Nucleus accumbens (tissue), 56 donors: ENCODE measurements at places on chromosomes 6 and 20.
A peak's percentile ranks its signal among the peaks of the same experiment; 100 is the strongest.

DNA sequence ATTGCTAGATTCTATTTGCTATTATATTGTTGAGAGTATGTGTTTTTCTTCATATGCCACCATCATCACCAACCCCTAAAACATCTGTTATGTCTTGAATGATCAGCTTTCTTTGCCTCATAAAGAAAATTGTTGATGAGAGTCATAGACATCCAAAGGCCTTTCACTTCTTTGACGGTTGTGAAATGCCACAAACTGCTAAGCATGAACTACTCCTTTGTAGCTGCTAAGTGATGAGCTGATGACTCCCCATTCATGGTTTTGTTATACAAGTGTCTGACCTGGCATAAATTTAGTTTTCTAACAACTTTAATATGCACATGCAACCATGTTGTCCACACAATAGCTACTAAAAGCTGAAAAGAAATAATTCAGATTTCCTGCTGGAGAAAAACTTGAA is 684 bp upstream of the MED23 start:
- DNase-seq, result no peak

GRCh38 chr6:3227363-3228045 is at the start of gene TUBB2B:
Gene TUBB2B (minus strand): TSS chr6:3227653. CDS start chr6:3227543, 110 bp downstream.
- peak; percentile 58 for DNase-seq

GRCh38 chr6:37432590-37432915 is 468 bp upstream of the CMTR1 start:
- DNase-seq, result no peak

DNA sequence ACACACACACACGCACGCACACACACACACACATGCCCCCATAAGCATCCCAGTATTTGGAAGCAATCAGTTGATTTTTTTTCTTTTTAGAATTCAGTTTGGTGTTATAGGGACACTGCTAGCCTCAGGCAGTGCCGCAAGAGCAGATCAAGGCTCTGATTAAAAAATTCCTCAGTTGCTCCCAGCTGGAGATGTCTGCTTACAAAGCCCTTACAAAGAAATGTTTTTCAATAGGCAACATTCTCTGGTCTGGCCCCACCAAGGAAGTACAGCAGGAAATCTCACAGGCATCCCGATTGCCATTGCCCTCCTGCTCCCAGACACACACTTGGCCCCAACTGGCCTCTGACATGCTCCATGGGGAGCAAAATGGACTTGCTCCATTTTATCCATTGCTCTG is 22.9 kb upstream of the CD83 start:
- no peak for DNase-seq

DNA sequence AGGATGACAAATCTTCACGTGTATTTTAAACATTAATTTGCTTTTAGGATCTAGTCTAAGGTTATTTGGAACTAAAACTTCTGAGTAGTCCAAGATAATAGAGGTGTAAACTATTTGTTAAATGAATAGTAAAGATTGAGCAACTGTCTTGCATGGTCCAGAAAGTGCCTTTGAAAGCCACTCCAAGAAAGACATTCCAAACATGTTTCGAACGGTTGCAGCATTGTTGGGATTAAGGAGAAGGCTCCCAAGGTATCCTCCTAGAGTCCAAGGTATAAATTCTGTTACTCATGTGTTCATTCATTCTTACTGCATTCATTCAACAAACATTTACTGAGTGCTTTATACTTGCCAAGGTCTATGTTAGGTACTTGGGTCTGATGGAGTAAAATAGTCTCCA is 28.8 kb upstream of the MYLK2 start:
- DNase-seq, result no peak

- no peak for DNase-seq
Measured at GRCh38 chr6:118469468-118469867, 78.6 kb upstream of the PLN start.

GRCh38 chr6:43990275-43990626 is 137.0 kb downstream of the MRPL14 start:
- no peak for DNase-seq

DNA sequence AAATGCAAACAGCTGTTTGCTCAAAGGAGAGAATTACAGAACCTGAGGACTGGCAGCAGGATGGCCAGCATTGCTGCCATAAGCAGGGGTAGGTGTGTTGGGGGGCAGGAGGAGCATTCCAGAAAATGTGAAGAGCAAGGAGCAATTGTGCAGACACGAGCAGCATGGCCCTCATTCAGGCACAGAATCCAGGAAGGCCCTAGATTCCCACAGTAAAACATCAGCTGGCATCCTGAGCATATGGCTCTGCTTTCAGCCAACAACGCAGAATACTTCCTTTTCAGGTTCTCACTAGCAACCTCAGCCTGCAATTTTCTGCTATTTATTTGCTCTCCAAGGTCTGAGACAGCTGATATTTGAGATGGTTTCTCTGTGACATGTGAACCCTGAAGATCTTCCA is 243.4 kb upstream of the POU3F2 start:
- DNase-seq, result no peak

- DNase-seq, result no peak
Measured at GRCh38 chr6:3910106-3910663, 61.0 kb downstream of the FAM50B start.

DNA sequence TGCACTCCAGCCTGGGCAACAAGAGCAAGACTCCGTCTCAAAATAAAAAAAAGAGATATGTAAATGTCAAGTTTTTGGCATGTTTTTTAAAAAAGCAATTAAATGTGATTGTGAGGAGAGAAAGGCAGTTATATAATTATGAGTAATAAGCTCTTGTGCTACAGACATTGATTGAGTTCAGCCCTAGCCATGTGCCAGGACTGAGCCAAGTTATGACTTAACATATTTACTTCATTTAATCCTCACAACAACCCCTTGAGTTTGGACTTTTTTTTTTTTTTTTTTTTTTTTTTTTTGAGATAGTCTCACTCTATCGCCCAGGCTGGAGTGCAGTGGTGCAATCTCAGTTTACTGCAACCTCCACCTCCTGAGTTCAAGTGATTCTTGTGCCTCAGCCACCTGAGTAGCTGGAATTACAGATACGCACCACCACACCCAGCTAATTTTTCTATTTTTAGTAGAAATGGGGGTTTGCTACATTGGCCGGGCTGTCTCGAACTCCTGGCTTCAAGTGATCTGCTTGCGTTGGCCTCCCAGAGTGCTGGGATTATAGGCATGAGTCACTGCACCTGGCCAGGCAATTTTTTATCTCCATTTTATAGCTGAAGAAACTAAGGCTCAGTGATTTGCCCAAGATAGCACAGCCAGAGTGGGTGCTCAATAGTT is 15.0 kb upstream of the CSE1L start:
- no peak for DNase-seq

DNA sequence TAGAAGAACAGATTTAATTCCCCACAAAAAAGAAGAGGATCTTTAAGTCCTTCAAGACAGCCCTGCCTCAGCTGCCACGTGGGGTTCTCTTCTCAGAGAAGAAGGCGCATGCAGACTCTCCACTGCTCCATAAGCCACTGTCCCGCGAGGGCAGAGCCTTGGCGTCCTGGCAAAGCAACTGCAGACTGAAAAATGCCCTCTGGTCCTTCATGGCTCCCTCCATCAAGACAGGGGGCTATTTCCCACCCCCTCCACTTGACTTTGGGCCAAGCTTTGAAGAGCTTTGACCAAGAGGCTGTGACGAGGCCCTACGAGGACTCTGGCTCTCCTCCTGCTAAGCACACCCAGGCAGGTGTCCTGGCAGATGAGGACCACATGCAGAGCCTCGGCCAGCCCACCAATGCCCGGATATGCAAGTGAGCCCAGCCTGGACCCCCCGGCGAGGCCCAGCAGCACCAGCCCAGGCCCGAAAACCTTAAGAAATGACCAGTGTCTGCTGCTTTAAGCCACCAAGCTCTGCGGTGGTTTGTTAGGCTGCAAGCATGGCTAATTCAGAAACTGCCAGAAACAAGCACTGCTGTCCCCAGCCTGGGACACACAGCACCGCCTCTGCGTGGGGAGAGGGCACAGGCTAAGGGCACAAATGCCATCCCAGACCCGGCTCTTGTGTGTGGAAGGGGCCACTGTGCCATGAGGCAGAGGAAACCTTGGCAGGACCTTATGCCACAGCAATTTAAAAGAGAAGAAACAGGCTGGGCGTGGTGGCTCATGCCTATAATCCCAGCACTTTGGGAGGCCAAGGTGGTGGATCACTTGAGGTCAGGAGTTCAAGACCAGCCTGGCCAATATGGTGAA is 16.1 kb downstream of the GMEB2 start:
- no peak for DNase-seq

GRCh38 chr6:147530132-147531060 is 21.9 kb downstream of the SAMD5 start:
- DNase-seq, result no peak

DNA sequence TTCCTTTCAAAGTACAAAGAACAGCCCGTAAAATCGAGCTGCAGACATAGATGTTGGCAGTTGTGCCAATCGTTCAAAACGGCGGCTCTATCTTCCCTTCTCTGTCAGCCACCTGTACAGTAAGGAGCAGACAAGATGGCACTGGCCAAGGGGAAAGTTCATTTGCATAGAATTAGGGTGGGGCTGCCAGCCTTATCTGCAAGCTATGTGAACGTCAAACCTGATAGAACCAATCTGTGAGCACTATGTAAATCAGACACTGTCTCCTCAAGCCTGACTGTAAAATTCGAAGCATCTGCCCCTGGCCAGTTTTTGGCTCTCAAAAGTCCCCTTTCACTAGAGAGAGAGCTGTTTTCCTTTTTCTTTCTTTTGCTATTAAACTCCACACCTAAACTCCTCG is 374.5 kb downstream of the EPM2A start:
- DNase-seq, result no peak
